ENCODE measurements at places on chromosomes 3 and 15.

- DNase-seq: no peak
Observed at GRCh38 chr15:94000606-94001005, 230.8 kb upstream of the MCTP2 start.

DNA sequence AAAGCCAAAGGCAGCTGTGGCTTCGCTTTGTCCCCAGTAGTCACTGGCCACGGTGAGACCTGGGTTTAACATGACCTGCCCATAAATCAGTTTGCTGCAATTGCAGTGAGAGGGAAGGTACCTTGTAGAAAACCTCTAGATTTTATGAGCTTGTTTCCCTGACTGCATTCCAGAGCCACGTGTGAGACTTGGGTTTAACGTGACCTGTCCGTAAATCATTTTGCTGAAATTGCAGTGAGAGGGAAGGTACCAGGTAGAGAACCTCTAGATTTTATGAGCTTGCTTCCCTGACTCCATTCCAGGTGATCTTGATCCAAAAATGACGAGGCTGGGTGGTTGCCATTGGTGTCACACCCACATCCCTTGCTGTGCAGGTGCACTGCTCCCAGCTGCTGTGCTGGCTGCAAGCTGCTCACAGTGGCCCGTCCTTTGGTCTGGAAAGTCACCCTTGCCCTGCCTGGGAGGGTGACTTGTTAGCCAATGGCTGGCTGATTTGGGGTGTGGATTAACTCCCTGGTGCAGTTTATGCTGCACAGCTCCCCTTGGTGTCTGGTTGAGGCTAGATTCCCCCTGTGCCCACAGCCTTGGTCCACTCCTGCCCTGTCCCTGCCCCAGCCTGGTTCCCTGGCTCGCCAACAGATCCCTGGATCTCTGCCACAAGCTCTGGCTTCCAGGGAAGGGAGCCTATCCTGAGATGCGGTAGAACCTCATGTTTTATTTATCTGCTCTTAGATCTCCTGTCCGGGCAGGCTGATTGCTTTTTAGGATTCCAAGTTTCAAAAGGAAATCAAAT, 192.7 kb upstream of the CTDSPL start:
- DNase-seq: no peak

- peak; percentile 71 for DNase-seq
Observed at GRCh38 chr3:42036483-42036823, 54.7 kb upstream of the TRAK1 start.

GRCh38 chr15:67064607-67065530, 533 bp upstream of the SMAD3 start:
- DNase-seq: no peak

DNA sequence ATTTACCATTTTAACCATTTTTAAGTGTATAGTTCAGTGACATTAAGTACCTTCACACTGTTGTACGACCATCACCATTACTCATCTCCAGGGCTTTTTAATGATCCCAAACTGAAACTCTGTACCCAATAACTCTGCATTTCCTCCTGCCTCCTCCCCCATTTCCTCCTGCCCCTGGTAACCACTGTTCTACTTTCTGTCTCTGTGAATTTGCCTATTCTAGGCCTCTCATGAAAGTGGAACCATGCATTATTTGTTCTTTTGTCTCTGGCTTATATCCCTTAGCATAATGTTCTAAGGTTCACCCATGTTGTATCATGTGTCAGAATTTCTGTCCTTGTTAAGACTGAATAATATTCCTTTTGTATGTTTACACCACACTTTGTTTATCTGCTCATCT, 154.2 kb downstream of the MECOM start:
- DNase-seq: no peak

DNA sequence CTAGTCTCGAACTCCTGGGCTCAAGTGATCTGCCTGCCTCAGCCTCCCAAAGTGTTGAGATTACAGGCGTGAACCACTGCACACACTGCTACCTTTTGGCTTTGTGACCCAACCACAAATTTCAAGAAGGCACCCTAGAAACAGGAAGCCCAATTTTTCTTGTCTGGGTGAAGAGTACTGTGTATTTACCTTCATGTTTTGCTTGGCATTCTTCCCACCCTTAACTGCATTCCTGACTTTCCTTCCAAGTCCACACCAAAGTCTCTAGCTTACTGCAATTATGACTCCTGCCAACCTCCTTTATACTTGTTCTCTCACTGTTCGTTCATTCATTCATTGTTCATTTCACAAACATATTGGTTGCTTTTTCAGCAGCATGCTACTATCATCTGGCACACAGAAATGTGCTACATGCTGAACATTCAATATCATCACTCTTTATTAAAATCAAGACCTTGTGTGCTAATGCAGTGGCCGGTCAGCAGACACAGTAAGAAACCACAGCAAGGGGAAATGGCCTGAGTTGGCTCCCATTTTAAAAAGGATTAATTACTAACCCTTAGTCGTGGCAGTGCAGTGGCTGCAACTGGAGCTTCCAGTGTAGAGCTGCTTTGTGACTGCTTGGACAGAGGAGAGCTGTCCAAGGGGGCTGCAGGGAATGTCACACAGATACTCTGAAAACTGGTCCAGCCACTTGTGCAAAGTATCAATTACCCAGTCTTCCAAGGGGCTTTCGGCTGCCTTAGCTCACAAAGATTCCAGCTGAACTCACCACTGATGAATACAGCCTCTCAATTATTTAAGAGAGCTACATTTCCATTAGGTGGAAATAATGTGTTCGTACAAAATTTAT, 94.0 kb downstream of the ETFA start:
- no peak for DNase-seq

DNA sequence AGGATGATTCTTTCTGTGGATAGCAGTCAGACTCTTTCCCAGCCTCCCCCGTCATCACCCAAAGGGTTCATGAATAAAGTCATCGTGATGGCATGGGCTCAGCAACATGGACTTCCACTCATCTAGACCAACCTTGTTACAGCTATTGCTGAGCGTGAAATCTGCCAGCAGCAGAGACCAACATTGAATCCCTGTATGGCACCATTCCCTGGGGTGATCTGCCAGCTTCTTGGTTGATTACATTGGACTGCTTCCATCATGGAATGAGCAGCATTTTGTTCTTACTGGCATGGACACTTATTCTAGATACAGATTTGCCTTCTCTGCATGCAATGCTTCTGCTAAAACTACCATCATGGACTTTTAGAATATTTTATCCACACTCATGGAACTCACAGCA, 195.6 kb upstream of the AZI2 start:
- DNase-seq: no peak

DNA sequence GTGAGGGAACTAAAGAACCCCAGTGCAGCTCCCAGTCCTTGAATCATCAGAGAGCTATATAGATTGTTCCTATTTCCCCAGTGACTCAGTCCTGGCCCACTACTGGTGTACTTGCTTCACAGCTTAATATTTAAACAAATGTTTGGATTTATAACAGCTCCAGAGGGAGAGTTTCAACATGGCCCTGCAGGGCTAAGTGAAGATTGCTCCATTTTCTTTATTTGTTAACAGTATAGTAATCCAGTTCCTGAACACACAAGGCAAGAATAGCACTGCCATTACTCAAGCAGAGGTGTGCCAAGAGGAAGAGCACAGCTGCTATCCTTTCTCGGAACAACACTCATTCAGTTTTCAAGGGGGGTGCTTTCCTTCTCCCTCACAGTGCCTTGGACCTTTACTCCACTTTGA, 6.5 kb downstream of the SQOR start:
- peak; percentile 93 for DNase-seq

DNA sequence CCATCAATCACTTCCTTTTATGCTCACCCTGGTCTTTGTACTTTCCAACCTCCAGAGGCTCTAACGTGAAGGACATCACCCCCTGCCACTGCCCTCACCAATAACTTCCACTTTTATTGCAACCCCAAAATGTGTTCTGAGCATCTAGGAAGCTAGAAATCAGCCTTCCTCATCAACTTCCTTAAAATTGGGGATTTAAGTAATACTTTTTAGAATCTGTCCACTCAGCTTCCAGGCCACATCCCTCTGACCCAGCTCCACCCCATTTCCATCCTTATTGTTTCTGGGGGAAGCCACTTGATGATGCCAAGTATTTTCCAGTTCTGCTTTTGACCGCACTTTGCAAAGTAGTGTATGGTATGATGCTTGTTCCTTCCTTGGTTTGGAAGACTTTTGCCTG, 73.5 kb upstream of the XCR1 start:
- peak; percentile 92 for DNase-seq

DNA sequence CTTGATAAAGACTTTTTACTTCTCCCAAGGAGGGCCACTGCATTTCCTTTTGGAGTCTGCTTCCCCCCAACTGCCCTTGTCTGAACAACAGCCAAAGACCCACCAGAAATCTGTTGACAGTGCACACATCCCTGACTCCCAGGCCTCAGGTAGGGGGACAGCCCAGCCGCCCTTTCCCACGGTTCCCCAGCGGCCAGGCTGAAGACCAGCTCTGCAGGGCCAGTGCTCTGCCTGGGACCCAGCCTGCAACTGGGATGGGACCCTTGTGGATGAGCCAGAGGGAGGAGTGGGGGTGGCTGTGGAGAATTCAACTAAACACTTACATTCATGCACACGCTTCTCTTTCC, 8.1 kb upstream of the PRR23E start:
- DNase-seq: no peak

DNA sequence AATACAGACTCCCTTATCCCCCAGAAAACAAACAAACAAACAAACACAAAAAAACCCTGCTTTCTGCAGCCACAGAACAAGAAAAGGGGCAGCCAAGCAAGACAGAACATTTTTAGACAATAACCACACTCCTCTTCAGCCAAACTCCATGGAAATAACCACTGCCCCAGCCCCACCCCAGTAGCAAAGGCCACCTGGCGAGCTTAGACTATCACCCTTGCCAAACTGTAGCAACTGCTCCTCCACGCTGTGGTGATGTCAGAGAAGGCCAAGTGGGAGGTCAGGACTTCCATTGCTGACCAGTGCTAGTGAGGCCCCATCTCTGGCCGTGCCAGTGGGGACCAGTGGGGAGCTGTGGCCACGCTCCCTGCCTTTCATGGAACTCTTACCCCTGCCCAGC, 60.3 kb upstream of the CHRNA7 start:
- no peak for DNase-seq

DNA sequence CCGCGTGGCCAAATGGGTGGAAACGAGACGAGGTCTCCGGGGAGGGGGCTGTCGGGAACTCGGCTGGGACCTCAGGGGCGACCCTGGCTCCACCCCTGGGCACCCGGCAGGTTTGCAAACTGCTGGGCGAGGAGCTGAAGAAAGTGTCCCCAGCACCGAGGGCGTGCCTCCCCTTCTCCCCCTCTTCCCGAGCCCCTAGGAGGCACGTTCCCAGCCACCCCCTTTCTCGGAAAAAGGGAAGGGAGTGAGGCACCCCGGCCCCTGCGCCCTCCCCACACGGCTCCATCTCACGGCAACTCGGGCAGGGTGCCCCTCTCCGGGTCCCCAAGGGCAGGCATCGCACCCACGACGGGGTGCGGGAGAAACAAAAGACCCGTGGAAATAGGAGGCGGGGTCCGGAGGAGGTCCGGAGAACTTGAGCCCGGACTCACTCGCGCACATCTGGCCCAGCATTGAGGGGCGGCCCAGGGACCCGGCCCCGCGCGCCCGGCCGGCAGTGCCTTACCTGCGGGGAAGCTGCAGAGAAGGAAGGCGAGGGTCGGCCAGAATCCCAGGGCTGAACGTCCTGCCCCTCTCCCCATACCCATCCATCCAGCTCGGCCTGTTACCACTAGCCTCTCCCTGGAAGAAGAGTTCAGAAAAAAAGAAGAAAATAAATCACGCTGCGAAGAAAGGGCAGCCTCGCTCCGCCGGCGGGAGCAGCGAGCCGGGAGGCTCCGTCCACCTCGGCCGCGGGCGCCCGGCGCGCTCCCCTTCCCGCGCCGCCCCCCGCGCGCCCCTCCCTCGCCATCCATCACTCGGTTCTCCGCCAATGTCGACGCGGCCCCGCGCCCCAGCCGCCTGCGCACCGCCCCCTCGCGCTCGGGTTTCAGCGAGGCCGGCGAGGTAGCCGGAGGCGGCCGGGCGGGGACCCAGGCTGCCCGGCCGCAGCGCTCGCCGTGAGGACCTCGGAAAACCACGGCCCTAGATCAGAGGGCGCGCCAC, 16.3 kb downstream of the RGMA start:
- DNase-seq: no peak

GRCh38 chr15:74349241-74349778, 18.1 kb downstream of the CYP11A1 start:
- no peak for DNase-seq

- no peak for DNase-seq
Observed at GRCh38 chr15:89677381-89677780, 1.8 kb downstream of the PLIN1 start.

- no peak for DNase-seq
Observed at GRCh38 chr3:74403307-74403706, 211.2 kb downstream of the CNTN3 start.

DNA sequence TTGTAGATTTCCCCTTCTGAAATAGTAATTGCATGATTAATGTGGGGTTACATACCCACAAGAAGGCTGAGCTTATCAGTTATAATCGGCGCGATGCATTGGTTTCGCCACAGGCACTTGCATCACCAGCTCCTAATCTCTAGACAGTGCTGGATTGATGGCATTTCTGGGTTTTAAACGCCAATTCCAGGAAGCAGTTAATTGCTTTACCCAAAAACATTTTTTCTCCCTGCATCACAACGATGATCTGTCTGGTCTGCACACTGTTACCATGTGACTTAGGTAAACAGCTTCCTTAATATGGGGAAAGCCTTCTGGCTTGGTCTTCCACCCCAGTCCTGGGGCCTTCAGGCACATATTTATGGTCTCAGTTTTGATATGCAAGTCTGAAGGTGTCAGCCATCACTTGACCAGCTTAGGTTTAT, 70.0 kb upstream of the HEG1 start:
- no peak for DNase-seq

- DNase-seq: peak; percentile 59
Observed at GRCh38 chr15:88648357-88649214, 9.8 kb downstream of the ISG20 start.

GRCh38 chr3:96756516-96756915, 57.9 kb upstream of the EPHA6 start:
- DNase-seq: no peak

- DNase-seq: peak; percentile 93
Observed at GRCh38 chr3:152405915-152406802, 137.4 kb downstream of the MBNL1 start.

DNA sequence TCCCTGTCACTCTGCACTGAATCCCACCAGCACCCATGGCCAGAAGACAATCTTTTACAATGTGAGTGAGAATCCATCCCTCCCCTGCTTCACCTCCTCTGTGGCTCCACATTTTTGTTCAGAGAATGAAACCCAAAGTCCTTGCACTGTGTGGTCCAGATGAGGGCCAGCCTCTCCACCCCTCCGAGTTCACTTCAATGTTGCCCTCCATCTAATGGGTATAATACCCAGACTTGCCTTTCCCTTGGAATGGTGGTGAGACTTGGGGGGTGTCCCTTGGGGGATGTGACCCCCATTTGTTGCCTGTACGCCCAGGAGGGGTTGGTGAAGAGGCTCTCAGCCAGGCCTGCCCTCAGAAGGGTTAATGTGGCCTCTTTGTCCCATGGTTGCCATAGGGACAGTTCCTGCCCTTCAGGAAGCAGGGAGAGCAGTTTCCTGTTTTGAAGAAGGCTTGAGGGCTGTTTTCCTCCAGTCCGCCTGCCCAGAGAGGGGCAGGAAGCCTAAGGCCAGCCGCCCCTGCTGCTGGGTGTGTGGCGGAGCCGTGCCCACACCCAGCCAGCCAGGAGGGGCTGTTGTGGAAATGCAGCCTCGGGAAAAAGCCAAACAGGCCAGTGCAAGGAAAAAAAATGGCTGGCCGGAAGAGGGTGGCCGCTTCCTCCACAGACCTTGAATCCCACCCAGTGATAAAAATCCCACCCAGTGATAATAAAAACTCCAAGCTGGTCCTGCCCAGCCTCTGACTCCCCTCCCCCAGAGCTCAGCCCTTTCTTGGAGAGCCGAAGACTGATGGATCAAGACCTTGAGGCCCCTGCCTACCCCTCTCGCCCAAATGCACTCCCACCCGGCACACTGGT, 14.6 kb upstream of the FGD5 start:
- DNase-seq: no peak

- no peak for DNase-seq
Observed at GRCh38 chr3:186664119-186664495, 1.7 kb upstream of the HRG start.

All from suppressor macrophage treated with lipopolysaccharide for 4 hours (primary cell).